ENCODE measurements at places on chromosomes 4 and X.

DNA sequence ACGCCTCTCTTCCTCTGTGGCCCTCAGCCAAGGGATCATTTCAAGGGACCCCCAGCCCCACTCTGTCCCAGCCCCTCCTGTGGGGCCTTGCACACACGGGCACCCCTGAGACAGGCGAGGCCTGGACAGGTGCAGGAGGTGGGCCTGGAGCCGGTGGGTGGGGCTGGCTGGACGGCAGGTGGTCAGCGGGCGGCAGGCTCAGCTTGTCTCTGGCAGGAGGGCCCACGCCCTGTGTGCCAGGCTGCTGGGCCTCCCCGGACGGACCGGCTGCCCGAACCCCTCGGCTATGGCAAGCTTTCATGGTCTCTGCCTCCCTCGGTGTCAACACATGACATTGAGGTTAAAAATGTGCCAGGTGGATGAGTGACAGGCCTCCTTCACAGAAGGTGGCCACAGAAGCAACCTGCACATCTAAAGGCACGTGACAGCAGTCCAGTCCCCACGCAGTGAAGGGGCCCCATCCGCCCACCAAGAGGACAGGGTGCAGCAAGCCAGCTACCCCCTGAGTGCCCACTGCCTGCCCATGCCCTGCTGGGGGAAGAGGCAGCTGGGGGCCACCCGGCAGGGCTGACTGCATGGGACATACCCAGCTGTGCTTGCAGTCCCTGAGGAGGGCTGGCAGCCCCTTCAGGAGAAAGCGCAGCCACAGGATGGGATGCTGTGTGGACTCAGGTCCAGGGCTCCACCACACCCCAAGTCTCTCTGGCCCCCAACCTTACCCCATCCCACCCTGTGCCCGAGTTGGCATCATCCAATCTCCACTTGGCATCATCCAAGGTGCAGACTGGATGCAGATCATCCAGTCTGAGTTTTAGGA is 109.3 kb downstream of the FAM53A start:
- DNase-seq: no peak

DNA sequence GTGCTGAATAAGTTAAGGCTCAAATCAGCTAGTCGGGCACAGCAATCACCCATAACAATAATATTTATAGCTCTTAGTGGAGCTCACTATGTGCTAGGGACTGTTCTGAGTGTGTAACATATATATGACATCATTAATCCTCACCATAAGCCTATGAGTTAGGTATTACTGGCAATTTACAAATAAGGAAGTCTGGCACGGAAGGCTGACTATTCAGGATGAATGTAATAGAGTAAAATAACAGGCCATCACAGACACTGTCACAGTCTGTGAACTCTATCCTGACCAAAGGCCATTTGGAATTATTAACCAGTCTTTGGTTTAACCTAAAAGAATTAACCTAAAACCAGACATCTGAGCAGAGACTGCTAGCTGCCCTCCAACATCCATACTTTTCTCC is 119.3 kb downstream of the C4orf51 start:
- peak; percentile 35 for DNase-seq

DNA sequence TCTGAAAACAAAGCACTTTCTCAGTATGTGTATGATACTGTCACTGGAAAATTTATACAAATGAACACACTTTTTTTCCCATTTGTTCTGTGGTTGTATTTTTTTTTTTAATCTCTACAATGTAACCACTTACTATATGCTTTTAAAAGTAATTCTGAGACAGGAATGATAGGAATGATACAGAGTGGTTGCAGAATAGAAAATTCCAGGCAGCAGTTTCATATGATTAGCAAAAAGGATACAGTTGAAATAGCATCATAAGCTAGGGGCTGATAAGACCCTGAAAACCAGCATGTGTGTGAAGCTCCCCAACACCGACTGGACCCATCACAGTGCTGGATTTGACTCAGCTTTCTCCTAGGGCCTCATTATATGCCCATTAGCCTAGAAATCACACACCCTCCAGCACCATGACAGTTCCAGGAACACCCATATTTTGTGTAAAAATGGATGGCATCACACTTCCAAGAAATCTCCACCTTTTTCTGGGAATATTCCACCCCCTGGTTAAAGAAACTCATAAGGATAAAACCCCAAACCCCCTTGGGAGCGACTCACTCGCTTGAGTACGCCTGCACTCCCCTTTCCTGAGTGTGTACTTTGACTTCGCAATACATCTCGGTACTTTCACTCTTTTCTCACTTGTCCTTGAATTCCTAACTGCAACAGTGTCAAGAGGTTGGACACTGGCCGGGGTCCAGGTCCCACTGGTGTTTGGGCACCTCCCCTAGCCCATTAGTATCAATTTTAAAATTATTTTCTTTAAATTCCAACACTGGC is 77.4 kb upstream of the AGA start:
- DNase-seq: no peak

DNA sequence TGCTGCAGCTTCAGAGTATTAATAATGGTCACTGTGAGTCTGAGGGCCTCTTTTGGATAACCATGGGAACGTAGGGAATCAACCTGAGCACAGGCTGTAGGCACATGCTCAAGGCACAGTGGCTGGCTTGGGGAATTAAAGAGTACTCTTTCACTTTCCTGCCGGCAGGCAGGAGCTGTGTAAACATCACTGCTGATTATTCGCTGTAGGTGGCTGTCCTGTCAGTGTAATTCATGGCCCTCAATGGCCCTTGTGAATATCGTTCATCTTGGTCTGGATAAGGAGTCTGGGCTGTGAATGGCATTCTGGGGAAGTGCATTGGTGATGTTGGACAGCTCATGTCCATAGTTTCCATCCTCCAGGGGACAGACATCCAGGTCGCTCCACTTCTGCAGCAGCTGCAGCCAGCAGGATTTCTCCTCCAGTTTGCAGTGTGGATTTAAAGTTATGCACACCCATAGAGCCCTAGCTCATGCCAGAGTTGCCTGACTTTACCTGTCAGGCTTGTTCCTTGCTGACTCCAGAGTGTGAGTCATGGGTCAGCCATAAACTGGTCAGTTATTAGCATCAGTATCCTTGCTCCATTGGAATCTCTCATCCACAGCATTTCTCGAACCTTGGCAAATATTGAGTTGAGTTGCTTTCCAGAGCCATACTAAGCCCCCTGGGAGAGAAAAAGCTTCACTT is 43.0 kb downstream of the C4orf33 start:
- DNase-seq: no peak

GRCh38 chrX:625137-625691 is 5.4 kb upstream of the SHOX start:
- DNase-seq: no peak

DNA sequence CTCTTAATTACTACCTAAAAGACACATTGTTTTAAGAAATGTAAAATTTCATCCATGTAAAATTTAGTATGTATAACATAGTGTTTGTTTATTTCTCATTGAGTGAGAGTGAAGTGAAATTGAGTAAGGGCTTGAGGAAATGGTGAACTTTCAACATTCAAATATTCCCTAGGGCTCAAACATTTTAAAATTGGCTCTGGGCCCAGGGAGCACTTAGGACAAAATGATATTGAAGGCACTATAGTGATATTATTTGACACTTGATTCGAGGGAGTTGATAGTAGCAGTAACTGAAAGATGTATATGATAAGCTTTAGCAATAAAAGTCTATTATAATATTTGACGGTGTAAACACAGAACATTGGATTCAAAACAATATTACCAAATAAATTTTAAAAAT is 1244.0 kb upstream of the TENM3 start:
- no peak for DNase-seq

DNA sequence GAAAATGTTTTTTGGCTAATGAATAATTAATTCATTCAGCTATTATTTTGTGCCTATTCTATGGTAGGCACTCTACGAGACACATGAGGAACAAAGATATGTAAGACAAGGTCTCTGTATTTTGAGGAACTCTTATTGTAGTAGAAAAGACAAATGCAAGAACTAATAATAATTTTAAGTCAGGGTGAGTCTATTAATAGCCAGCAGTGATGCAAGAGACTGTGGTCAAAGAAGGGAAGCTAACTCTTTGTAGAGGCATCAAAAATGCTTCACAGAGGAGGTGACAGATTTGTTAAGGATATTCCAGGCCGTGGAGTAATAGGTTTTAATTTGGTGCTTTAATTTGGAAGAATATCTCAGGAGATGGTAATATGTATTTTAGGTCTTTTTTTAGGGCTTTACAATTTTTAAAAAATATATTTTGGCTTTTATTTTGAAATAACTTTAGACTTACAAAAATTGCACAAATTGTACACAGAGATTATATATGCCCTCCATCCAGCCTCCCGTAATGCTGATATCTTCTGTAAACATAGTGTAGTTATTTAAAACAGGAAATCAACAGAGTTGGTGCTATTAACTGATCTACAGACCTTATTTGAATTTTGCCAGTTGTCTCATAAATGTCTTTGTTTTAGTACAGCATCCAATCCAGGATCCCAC is 48.1 kb downstream of the DCLK2 start:
- peak; percentile 86 for DNase-seq

- no peak for DNase-seq
Measured at GRCh38 chrX:10118530-10118929, 38.2 kb upstream of the CLCN4 start.

DNA sequence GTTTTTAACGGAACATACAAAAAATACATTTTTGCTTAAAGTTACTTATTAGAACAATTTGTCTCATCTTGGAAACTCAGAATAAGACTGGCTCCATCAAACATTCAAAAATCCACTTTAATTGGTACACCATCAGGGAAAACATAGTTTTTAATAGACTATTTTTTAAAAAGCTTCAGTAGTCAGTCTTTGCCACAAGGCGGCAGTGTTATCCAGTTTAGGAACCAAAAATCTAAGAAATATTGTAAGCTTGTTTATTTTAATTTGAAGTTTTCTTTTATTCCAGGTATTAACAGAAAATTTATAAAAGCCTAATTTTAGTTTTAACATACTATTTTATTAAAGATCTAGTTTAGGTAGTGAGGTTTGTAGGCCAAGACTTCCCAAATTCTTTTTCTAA is 107.7 kb downstream of the APOOL start:
- no peak for DNase-seq

DNA sequence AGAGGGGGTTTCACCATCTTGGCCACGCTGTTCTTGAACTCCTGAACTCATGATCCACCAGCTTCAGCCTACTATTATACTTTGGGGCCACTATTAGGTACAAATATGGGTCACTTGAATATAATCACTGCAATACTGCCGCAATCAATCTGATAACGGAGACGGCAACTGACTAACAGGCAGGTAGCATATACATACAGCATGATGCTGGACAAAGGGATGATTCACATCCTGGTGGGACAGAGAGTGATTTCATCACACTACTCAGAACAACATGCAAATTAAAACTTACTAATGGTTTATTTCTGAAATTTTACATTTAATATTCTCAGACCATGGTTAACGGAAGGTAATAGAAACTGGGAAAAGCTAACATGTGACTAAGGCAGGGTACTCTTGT is 10.9 kb downstream of the LRBA start:
- DNase-seq: no peak

GRCh38 chr4:16136827-16137226 is 53.0 kb upstream of the PROM1 start:
- DNase-seq: no peak

- DNase-seq: peak; percentile 11
Measured at GRCh38 chr4:106898621-106899230, 137.4 kb downstream of the DKK2 start.

DNA sequence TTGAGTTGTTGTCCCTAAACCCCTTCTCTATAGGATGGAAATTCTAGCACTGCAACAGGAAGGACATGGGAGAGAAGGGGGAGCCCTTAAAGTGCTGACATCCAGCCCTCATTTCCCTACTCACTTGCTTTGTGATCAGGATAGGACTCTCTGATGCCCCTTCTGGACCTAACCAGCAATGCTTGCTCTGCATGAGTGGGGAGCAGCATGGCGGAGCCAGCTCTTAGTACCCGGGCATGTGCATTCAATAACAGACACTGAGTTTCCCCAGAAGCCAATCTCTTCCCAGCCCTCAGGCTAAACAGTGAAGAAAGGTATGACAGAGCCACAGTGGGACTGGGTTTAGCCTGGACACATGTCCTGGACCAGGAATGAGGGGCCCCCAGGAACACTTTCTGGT is 14.0 kb downstream of the SOD3 start:
- DNase-seq: no peak

DNA sequence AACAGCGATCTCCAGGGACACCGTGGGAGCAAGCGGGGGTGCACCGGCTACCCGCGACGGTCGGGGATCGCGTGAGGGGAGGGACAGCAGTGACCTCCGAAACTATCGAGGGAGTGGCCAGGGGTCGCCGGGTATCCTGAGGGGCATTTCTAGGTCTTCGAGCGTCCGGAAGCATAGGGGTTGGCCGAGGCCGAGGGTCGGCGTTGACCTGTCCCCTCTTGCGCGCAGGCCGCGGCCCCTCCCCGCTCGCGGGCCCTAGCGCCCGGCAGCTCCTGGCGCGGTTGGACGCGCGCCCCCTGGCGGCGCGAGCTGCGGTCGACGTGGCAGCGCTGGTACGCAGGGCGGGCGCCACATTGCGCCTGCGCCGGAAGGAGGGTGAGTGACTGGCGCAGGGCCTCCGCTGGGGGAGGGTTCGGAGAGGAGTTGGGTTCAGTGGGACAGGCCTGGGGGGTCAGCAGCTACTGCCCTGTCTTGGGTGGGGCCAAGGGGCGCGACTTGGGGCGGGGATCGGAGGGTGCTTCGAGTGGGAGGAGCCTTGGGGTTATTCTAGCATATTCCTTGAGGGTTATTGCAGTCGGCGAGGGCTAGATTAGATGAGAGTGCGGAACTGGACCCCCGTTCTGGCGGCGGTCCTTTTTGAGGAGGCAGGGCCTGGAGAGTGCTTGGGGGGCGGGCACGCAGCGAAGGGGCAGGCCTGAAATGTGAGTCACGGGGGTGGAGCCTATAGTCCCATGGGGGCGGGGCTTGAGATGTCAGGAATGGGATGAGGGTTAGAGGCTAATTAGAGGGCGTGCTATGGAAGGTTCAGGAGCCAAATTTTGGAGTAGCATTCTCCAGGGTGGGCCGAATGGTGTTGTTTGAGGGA is 1.2 kb downstream of the MAGIX start:
- DNase-seq: peak; percentile 74

GRCh38 chr4:93814141-93814540 is 14.4 kb upstream of the ATOH1 start:
- DNase-seq: no peak

GRCh38 chrX:113833096-113834055 is 750.5 kb upstream of the HTR2C start:
- DNase-seq: no peak

DNA sequence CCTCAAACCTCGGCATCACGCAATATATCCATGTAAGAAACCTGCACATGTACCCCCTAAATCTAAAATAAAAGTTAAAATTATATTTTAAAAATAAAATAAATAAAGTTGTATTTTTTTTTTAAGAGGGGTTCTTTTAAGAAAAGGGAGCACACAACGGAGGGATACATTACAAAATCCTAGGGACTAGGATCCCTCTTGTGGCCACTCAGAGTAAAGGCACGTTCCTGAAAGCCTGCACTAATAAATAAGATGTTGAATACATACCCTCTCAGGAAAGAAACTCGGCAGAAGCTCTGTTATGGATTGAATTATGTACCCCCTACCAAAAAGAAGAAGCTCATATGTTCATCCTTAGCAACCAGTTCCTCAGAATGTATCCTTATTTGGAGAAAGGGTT is 50.9 kb upstream of the PRDX4 start:
- DNase-seq: no peak

GRCh38 chrX:71609095-71609750 is 9.1 kb downstream of the CXCR3 start:
- no peak for DNase-seq

GRCh38 chr4:113502476-113502875 is 259.1 kb downstream of the CAMK2D start:
- DNase-seq: peak; percentile 6

Measured in inflammatory macrophage treated with lipopolysaccharide for 1 hour (primary cell).